ENCODE measurements at places on chromosomes 1 and 21.

DNA sequence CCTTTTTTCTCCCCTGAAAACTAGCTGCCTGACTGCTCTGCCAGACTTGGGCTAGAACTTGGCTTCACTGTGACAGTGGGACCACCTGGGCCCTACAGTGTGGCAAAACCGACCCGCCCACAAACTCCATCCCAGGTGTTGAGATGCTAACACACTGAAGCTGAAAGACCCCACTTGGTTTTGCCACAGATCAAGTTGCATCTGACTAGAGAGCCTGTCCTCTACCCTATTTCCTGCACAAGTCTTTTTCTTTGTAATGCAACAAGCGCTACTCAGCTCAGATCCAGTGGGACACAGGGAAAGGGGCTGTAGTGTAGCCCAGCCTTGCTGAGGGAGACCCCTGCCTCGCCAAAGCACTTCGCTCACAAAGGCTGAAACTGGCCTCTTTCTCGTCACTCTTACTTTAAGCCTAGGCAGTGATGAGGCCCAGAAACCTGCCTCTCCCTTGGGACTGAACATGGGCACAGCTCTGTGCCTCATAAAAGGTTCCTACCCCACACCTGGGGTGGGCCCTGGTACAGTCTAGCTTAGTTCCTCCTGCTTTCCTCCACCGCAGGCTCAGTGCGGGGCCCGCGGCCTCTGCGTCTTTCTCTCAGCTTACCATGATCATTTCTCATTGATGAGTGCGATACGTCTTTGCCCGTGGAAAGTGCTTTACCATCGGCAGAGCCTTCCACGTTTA, 9.7 kb downstream of the ALPL start:
- DNase-seq, result peak; percentile 71

DNA sequence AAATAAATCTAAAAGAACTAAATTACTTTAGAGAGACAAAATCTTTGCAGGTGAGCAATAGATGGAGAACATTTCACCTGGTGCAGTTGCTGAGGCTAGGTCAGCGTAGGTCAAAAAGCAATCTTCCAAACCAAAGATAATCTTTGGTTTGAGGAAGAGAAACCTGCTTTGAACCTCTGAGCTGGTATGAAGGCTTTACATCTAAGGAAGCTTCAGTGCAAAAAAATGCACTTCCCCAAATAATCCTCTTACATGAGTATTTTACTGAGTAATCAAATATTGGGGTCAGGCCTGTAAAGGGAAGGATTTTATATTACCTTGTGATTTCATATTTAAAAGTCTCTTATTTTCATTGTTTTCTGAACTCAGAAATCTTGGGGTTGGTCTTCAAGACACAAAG, 223.6 kb downstream of the SRGAP2C start:
- no peak for DNase-seq

DNA sequence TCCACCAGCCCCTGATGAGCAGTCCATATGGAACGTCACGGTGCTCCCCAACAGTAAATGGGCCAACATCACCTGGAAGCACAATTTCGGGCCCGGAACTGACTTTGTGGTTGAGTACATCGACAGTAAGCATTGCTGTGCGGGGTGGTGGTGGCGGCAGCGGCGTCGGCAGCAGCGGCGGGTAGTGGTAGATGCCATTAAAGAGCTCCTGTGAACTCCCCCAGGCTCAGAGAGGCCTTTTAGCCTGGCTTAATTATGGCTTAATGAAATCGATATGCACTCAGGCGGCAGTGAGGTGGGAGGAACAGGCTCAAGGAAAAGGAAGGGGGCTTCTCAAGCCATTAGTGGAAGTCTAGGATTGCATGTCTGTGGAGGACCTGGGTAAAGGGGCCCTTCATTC, 41.9 kb upstream of the CNTN2 start:
- DNase-seq, result no peak

GRCh38 chr21:45502600-45502999, 39.6 kb downstream of the SLC19A1 start:
- DNase-seq, result no peak

- no peak for DNase-seq
These were observed 47.1 kb downstream of the DYRK1A start for GRCh38 chr21:37413553-37414291.

DNA sequence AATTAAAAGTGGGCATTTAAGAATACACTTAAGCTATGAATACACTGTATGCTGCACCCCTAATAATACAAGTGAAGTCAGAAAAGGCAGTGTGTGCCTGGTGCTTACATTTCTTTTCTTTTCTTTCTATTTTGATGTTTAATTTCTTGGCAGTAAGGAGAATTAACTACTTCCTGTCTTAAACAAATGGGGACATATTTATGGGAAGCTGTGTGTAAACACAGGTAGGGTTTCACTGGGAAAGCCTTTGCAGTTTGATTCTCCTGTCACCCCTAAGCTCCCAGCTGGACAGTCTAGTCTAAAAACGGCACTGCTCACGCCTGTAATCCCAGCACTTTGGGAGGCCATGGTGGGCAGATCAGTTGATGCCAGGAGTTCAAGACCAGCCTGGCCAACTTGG, 146.0 kb downstream of the MIS18A start:
- DNase-seq, result no peak

Data from GM23338 (cell line).